ENCODE measurements at places on chromosomes 5 and 9.

GRCh38 chr5:131256507-131256823 is 7.4 kb upstream of the CDC42SE2 start:
- no peak for DNase-seq

DNA sequence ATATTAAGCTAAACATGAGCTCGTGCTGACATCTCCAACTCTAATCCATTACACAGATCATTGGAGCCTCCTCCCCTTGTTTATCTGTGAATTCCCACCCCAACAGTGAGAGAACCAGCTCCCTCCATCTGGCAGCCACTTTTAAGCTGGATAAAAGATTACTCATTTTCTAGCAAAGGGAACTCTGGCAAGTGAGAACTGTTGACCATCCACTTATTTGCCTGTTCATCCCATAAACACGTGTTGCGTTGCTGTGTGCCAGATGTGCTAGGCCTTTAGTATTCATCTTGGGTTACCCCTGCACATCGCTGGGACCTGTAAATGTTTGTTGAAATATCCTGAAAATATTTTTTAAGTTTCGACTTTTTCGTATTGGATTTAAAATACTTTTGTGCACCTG is 2.4 kb upstream of the TOR1A start:
- no peak for DNase-seq

- no peak for DNase-seq
Measured at GRCh38 chr5:67301285-67301903, 104.8 kb upstream of the CD180 start.

- peak; percentile 29 for DNase-seq
Measured at GRCh38 chr9:35882263-35882848, 12.2 kb upstream of the OR13J1 start.

DNA sequence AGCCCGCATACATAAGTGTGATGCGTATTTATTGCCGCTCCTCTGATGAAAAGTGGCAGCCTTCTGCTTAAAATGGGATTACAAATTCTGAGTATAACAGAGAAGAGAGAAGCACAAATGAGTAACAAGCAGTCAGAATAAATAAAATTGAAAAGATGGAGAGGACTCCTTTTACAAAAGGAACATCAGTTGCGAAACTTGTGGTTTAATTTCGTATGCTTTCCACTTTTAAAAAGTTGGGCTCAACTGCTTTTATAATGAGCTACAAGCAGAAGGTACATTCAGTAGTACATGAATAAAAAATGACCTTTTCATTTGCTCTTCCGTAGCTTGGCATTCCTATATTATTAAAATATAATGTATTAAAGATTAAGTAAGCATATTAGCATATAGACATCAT is 320.0 kb downstream of the FBXL17 start:
- no peak for DNase-seq

DNA sequence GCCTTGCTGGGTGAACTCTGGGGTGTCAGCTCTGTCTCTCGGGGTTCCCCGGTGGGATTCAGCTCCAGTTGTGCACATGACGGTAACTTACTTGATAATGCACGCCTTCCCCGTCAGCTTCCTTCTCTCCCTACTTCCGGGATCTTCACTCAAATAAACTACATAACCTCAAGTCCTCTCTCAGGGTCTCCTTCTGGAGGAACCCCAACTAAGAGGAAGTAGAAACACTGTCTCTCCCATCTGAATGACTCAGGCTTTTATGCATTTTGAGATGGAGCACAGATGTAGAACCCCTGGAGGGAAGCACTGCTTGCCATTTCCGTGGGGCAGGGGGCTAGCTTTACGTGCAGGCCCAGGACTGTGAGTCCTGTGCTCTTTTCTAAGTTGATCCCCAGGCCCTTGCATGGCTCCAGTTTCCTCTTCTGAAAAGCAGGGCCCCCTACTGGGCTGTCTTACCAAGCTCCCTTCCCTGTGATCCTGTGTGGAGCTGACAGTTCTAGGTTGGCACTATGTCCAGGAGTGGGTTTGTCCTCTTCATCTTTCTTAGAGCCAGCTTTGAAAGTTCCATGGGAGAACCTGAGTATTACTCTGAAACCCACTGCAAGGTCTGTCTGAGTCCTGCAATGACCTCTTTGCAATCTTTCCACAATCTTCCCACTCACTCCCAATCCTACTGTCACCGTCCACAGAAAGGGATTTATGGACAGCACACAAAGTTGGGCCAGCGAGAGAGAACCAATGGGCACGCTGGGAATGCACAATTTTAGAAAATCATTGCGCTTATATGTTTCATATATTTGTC is 17.7 kb downstream of the S1PR3 start:
- no peak for DNase-seq

DNA sequence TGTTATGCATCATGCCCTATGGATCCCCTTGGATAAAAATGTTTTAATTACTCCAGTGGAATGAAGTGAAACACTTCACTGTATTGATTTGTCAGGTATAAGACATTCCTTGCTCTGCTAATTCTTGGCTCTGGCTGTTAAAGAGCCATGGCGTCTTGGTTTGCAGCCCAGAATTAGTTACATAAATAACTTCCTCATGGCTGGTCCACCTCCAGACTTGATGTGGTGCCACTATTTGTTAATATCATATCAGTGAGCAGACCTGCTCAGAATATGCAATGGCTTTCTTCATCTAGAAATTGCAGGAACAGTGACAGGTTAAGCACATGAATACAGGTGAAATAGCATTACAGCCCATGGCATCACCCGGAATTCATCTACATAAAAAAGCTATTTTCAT is 446.9 kb upstream of the GRIN3A start:
- DNase-seq: no peak

DNA sequence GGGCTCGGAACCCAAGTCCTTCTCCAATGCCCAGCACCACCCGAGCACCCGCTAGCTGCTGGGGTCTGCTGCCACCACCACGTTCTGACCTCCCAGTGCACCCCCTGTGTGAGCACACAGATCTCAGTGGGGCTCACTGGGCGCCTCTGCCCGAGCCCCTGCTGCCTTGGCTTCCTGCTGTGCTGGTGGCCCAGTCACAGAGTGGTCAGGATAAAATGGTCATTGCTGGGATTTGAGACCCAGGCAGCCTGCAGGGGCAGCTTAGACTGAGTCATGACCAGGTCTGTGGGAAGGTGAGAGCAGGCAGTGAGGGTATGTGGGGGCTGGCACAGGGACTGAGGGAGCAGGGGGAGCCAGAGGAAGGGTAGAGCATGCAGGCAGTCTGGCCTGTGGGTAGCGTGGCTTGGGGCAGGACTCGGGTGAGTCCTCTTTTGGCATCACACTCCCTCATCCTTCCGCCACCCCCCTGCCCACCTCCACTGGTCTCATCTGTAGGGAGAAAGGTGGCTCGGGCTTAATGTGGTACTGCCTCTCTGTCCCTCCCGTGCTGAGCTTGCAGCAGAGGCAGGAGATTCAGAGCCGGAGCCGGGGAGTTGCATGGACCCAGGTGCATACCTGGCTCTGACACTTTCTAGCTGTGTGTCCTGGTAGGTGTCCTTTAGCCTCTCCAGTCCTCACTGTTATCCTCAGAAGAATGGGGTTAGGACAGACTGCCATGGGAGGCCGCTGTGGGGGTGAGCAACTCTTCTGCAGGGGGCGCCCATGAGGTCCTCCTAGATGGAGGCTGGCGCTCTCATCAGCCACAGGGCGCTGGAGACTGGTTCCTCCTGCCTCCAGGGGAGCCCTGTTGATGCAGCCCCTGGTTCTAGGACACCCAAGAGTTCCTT is 32.1 kb downstream of the USP20 start:
- no peak for DNase-seq

DNA sequence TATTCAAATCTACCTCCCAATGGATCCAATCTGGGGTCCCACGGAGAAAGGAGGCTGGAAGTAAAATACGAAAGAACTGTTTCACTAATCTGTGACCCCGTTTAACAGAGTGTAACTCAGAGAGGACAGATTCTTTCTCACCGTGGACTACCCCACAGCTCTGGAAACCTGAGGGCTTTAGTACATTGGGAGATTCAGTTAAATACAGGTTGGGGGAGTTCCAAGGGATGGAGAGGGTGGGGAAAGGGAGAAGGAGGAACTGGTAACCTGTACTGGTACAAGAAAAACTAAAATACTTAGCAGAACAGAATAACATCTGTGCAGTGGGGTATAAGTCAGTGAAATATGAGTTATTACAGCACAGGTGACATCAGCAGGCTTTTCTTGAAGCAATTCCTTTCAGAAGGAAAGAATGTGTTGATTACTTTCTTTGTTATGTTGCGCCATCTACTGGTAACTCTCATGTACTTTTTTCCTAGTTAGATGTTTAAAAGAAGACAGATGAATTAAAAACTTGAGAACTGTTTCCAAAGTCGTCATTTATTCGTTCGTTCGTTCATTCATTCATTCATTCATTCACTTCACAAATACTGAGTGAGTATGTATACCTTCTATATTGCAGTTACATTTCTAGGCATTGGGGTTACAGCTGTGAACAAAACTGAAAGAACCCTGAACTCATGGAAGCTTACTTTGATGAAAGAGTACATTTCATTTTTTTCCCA is 30.0 kb upstream of the STOM start:
- DNase-seq: no peak

- DNase-seq: no peak
Measured at GRCh38 chr5:10505517-10506095, 58.3 kb upstream of the ANKRD33B start.

GRCh38 chr5:173726846-173727557 is 110.6 kb upstream of the BOD1 start:
- no peak for DNase-seq

GRCh38 chr5:14174230-14174636 is 31.1 kb downstream of the TRIO start:
- no peak for DNase-seq

DNA sequence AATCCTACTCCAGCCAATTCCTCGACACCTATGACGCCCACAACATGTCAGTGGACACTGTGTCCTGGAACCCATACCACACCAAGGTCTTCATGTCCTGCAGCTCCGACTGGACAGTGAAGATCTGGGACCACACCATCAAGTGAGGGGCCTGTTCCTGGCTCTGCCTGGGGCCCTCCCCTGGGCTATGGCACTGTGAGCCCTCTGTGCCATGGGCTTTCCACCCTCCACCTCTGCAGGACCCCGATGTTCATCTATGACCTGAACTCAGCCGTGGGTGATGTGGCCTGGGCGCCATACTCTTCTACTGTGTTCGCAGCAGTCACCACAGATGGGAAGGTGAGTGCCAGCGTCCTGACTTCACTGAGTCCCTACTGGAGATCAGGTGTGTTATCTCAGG is 8.4 kb downstream of the ENHO start:
- DNase-seq: no peak

DNA sequence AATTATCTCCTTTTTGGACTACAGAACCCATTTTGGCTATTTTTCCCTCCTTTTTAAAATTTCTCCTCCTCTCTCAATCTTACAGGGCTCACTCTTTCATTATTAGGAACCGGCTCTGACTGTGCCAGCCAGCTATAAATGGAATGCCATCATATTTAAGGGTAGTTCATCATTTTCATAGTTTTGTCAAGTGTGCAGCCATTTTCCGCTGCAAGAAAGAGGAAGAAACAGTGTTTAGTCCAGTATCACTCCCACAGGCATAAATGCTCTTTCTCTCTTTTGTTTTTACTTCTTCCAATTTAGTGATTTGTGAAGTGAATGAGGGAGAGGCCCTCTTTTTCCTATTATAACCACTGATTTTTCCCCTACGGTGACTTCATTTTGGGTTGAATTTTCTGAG is 290.0 kb downstream of the NR3C1 start:
- no peak for DNase-seq

DNA sequence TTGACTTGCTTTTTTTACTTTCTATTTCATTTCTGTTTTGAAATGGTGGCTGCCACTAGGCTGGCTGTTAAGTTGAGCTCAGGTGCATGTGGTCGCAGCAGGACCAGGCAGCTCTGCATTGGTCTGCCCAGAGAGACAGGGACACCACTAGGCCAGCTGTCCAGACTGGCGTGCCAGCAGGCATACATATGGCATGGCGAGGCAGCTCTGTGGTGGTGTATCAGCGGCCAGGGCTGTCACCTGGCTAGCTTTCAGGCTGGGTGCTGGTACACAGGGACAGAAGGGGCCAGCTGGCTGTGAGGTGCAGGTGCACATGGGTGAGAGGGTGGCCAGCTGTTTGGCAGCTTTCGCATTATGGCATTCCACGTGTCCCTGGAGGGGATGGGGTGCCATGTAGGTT is 654.0 kb upstream of the ACO1 start:
- no peak for DNase-seq

GRCh38 chr5:64773533-64773932 is 4.8 kb downstream of the CWC27 start:
- no peak for DNase-seq

- DNase-seq: no peak
Measured at GRCh38 chr5:78472469-78473106, 112.2 kb downstream of the SCAMP1 start.

- DNase-seq: no peak
Measured at GRCh38 chr9:134698111-134698510, 56.5 kb downstream of the COL5A1 start.

- no peak for DNase-seq
Measured at GRCh38 chr5:54021431-54022164, 288.8 kb downstream of the ARL15 start.

DNA sequence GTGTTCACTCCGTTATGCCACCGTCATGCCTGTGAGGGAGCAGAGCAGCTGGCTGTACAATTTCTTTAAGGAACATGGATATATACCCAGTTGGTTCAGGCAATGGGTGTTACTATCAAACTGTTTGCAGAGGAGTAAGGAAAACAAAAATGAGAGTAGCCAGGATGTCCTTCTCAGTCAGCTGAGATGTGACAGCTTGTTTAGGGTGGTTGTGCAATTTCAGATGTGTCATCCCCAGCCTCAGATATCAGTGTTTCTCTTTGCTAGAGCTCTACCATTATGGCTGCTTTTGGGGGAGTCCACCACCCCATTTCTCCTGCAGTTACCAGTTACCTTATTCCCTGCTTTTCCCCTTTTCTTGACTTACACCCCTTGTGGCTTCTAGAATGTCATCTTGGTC is 135.2 kb upstream of the SLC24A2 start:
- DNase-seq: no peak

DNA sequence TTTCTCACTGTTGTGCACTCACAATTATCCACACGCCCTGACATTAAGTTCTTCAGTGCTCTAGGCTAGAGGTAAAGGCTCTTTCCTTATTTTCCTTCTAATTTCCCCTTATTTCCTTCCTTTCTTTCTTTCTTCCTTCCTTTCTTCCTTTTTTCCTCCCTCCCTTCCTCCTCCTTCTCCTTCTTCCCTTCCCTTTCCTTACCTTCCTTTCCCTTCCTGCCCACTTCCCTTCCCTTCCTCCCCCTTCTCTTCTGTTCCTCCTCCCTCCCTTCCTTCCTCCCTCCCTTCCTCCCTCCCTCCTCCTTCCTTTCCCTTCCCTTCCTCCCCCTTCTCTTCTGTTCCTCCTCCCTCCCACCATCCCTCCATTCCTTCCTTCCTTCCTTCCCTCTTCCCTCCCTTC is 317.0 kb upstream of the IRX1 start:
- no peak for DNase-seq

Data from T1000 (cell line).